Occipital lobe (tissue), 3 donors: ENCODE measurements at places on chromosomes 16 and 17. TPM values are rescaled to one million over a fixed set of nuclear protein-coding genes. Genes with fewer than 3 reads are reported as not detected.

Gene ABAT
- total RNA-seq, result 86.1 TPM

Gene C1QTNF8
- total RNA-seq, result not detected

Gene HBA1
- 270 TPM for total RNA-seq

Gene NEK8
- total RNA-seq, result 0.62 TPM

Gene RFNG
- 14.5 TPM for total RNA-seq

Gene C16orf74
- 1.6 TPM for total RNA-seq

Gene THUMPD1
- 94.1 TPM for total RNA-seq

Gene CCDC137
- total RNA-seq, result 3.9 TPM

Gene PMFBP1
- total RNA-seq, result 2.5 TPM

Gene PALB2
- total RNA-seq, result 12.0 TPM

Gene GP1BA
- not detected for total RNA-seq

Gene SEPTIN1
- under 0.01 TPM for total RNA-seq

Gene HSD11B2
- not detected for total RNA-seq

Gene KRTAP9-2
- not detected for total RNA-seq

Gene TBC1D3K
- not detected for total RNA-seq

Gene RAC3
- total RNA-seq, result 76.0 TPM

Gene FOXF1
- 0.47 TPM for total RNA-seq

Gene MYO19
- total RNA-seq, result 33.8 TPM

Gene SLC12A3
- total RNA-seq, result not detected
